ENCODE measurements at places on chromosomes 6 and 20. TPM values are rescaled to one million over a fixed set of nuclear protein-coding genes. Genes with fewer than 3 reads are reported as not detected.

Gene RIMS4
- polyA plus RNA-seq, result not detected

- peaks cover 16% of the 10 kb centered on the region for H3K36me3 ChIP-seq
- peaks cover 12% of the 10 kb centered on the region for H3K4me1 ChIP-seq
- no peak overlapping the region for H3K27ac ChIP-seq
- no peak overlapping the region for H3K4me3 ChIP-seq
- H3K27me3 ChIP-seq, result no peaks in the 10 kb centered on the region
- DNase-seq, result no peak
Observed at GRCh38 chr6:72724545-72724944, 102.7 kb downstream of the KCNQ5 start.

Gene MYLIP
- polyA plus RNA-seq, result 108 TPM

DNA sequence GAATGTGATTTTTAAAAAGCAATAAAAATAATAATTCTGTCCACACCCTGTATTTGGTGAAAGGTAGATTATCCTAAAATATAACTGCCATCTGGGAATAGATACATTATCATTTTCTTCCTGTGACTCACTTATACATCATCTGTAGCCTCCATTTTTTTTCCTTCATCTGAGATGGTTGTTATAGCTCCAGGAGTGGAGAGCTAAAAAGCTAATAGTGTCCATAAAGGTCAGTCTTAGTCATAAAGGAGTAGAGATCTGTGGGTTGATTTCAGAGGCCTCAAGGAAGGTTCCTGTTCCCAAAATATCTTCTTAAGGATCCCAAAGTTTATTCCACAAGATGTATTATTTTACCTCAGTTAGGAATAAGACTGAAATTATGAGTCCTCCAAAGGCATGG lies 41.1 kb downstream of the FBXO5 start:
- no peak overlapping the region for H3K4me3 ChIP-seq
- H3K36me3 ChIP-seq, result peaks cover 2% of the 10 kb centered on the region
- H3K4me1 ChIP-seq, result no peaks in the 10 kb centered on the region
- H3K27ac ChIP-seq, result no peak overlapping the region
- no peak for DNase-seq

DNA sequence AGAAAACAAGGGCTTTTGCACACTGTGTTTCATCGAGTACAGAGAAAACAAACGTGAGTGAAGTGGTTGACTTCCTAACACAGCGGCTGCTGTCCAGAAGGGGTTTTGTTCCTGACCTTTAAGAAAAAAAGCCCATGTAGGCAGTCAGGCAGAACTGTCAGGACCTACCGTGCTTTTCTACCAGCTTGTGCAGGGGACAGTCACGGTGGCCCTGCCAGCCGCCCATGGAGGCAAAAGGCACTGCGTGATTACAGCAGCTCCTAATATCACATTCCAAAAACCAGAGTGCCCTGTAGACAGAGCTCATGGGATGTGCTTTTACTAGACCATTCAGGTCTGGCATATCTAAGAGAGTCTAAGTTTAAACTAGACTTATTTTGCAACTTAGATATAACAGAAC lies 12.2 kb downstream of the TNFAIP3 start:
- H3K27ac ChIP-seq, result peak overlapping the region; percentile 35
- H3K36me3 ChIP-seq, result peaks cover 83% of the 10 kb centered on the region
- H3K4me3 ChIP-seq, result peak overlapping the region; percentile 62

GRCh38 chr6:166952567-166953486 lies 3.5 kb downstream of the RNASET2 start:
- H3K27ac ChIP-seq, result peak overlapping the region; percentile 78
- H3K27me3 ChIP-seq, result no peaks in the 10 kb centered on the region
- peaks cover 34% of the 10 kb centered on the region for H3K4me1 ChIP-seq
- peaks cover 48% of the 10 kb centered on the region for H3K36me3 ChIP-seq

- no peak overlapping the region for H3K27ac ChIP-seq
- peaks cover 17% of the 10 kb centered on the region for H3K4me1 ChIP-seq
- H3K27me3 ChIP-seq, result peaks cover 3% of the 10 kb centered on the region
- H3K4me3 ChIP-seq, result no peak overlapping the region
- no peak for DNase-seq
- no peaks in the 10 kb centered on the region for H3K36me3 ChIP-seq
Observed at GRCh38 chr20:18004384-18005031, 35.7 kb downstream of the MGME1 start.

- H3K4me1 ChIP-seq, result peaks cover 58% of the 10 kb centered on the region
- H3K27ac ChIP-seq, result peak overlapping the region; percentile 18
- DNase-seq, result no peak
- H3K36me3 ChIP-seq, result peaks cover 20% of the 10 kb centered on the region
- no peak overlapping the region for H3K4me3 ChIP-seq
- H3K27me3 ChIP-seq, result no peaks in the 10 kb centered on the region
Observed at GRCh38 chr6:127717384-127717783, 140.4 kb downstream of the C6orf58 start.

- no peaks in the 10 kb centered on the region for H3K27me3 ChIP-seq
- H3K4me1 ChIP-seq, result no peaks in the 10 kb centered on the region
- DNase-seq, result no peak
- no peak overlapping the region for H3K27ac ChIP-seq
- H3K36me3 ChIP-seq, result no peaks in the 10 kb centered on the region
Observed at GRCh38 chr6:105038259-105038658, 81.4 kb downstream of the LIN28B start.

DNA sequence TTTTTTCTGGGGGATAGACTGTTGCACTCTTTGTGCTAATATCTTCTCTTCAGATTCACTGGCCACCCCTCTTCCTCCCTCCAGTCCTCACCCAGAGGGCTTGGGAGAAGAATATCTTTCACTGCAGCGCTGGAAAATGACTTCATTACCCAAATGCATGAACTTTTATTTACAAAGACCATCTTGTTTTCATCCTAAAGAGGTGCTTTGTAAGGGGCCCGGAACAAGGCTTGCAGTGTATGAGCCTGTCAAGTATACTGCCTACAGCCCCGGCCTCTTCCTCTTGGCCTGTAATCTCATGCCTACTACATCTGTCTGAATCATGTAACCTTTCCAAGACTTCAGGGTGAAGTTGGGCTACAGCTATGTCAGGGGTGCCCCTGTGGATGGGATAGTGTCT lies 554 bp upstream of the LAMA4 start:
- H3K27ac ChIP-seq, result no peak overlapping the region
- H3K27me3 ChIP-seq, result peaks cover 19% of the 10 kb centered on the region
- H3K4me1 ChIP-seq, result peaks cover 13% of the 10 kb centered on the region
- H3K36me3 ChIP-seq, result no peaks in the 10 kb centered on the region
- H3K4me3 ChIP-seq, result peak overlapping the region; percentile 93
- DNase-seq, result no peak

DNA sequence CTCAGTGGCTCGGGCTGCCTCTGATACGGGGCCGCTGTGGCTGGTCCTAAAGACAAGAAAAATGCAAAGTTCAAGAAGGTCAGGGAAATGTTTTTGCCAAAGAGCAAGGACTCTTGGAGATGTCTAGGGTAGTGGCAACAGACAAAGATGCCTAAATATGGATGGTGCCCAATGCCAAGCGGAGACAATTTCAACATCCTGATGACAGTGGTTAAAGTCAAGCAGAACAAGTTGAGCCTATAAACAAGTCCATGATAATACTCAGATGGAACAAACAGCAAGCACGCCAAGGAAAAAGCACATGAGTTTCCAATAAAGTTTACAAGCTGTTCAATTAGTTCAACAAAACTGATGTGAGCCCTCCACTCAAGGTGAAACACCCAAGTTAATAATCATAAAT lies 51.1 kb downstream of the SLC22A1 start:
- DNase-seq, result no peak
- no peak overlapping the region for H3K27ac ChIP-seq
- peaks cover 22% of the 10 kb centered on the region for H3K27me3 ChIP-seq
- H3K4me3 ChIP-seq, result no peak overlapping the region

- no peaks in the 10 kb centered on the region for H3K27me3 ChIP-seq
- DNase-seq, result no peak
- H3K36me3 ChIP-seq, result no peaks in the 10 kb centered on the region
- no peak overlapping the region for H3K27ac ChIP-seq
- H3K4me1 ChIP-seq, result no peaks in the 10 kb centered on the region
Observed at GRCh38 chr20:35592339-35592974, 23.2 kb upstream of the SPAG4 start.

Gene MAP7
- polyA plus RNA-seq, result not detected

Gene TNFAIP3
- polyA plus RNA-seq, result 84.3 TPM

DNA sequence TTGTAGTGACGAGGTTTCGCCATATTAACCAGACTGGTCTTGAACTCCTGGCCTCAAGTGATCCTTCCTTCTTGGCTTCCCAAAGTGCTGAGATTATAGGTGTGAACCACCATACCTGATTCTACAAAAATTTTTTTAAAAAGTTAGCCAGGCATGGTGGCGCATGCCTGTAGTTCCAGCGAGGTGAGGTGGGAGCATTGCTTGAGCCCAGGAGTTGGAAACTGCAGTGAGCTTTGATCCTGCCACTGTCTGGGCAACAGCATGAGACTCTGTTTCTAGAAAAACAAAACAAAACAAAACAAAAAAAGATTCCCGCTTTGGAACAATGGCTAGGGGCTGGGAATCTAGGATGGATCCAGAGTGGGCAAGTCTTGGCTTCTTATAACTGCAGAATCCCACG lies 35.1 kb upstream of the SALL4 start:
- no peak for DNase-seq
- H3K4me1 ChIP-seq, result no peaks in the 10 kb centered on the region
- peaks cover 19% of the 10 kb centered on the region for H3K27me3 ChIP-seq
- H3K36me3 ChIP-seq, result no peaks in the 10 kb centered on the region
- H3K4me3 ChIP-seq, result no peak overlapping the region

DNA sequence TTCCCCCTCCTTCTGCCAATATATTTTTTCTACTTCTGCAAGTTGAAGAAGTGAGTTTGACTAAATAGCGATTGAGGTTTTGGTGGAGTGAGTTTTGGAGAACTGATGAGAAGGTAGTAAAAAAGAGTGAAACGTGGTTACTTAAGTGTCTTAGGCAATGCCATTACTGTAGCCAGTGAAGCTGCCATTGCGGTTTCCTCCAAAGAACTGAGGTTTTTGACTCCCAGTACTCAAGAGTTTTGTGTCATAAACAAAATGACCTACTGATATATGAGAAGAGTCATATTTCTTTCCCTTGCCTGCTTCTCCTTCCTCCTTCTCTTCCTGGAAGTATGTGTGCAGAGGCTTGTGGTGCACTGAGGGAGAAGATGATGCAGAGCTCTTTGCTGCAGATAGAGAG lies 554.5 kb upstream of the MAP3K7 start:
- H3K27me3 ChIP-seq, result peaks cover 2% of the 10 kb centered on the region
- H3K27ac ChIP-seq, result no peak overlapping the region
- no peak for DNase-seq

Gene CD93
- 0.03 TPM for polyA plus RNA-seq

- H3K27ac ChIP-seq, result no peak overlapping the region
- H3K4me3 ChIP-seq, result no peak overlapping the region
- peaks cover 27% of the 10 kb centered on the region for H3K27me3 ChIP-seq
- no peaks in the 10 kb centered on the region for H3K4me1 ChIP-seq
- no peak for DNase-seq
Observed at GRCh38 chr20:58585753-58586540, 65.1 kb upstream of the STX16 start.

Gene OPRL1
- 0.82 TPM for polyA plus RNA-seq

DNA sequence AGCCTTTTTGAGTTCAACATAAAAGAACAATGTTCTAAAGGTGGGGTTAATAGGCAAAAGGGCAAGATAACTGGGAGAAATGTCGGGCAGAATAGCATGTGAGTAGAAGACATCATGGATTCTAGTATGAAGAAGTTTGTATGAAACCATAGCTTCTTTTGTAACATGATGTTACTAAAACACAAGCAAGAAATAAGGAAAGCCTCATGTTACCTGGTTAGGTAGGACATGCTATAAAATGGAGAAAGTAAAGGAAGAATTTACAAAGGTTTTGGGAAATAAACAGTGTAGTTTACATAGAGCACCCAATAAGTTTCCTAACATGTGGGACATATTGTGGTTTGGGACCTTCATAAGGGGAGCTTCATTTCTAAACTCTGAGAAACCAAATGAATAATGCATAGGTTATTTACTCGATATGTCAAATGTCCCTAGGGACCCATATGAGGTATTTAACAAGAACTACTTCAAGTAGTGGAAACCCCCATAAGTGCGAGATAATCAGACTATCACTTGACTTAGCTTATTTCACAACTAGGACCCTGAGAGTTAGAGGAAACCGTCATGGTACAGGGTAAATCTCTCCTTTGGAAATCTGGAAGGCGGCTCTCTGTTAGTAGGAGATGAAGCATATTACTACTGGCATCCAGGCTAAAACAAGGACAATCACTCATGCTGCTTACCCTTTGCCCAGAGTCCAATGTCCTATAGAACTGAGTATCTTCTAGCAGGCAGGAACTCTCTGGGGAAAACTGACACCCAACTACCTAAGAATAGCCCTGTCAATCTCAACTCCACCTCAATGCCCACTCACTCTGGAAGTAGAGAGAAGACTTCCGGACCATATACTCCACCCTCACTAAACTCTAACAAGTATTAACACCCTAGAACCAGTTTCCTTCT lies 57.5 kb downstream of the ILRUN start:
- no peak overlapping the region for H3K4me3 ChIP-seq
- no peaks in the 10 kb centered on the region for H3K36me3 ChIP-seq
- DNase-seq, result no peak
- no peak overlapping the region for H3K27ac ChIP-seq
- H3K27me3 ChIP-seq, result no peaks in the 10 kb centered on the region
- peaks cover 11% of the 10 kb centered on the region for H3K4me1 ChIP-seq

- H3K27ac ChIP-seq, result no peak overlapping the region
- peaks cover 20% of the 10 kb centered on the region for H3K36me3 ChIP-seq
- no peak overlapping the region for H3K4me3 ChIP-seq
- H3K4me1 ChIP-seq, result no peaks in the 10 kb centered on the region
Observed at GRCh38 chr6:2403546-2403945, 158.1 kb upstream of the GMDS start.

Gene PTGIS
- polyA plus RNA-seq, result not detected

Gene AKAP7
- 14.2 TPM for polyA plus RNA-seq

Gene SPEF1
- polyA plus RNA-seq, result not detected

- no peaks in the 10 kb centered on the region for H3K36me3 ChIP-seq
- no peaks in the 10 kb centered on the region for H3K27me3 ChIP-seq
- H3K4me1 ChIP-seq, result no peaks in the 10 kb centered on the region
- no peak overlapping the region for H3K4me3 ChIP-seq
- no peak overlapping the region for H3K27ac ChIP-seq
Observed at GRCh38 chr20:40706977-40707582, 18.0 kb upstream of the MAFB start.

Data from naive thymus-derived CD8-positive, alpha-beta T cell (primary cell).